Activated CD8-positive, alpha-beta memory T cell treated with anti-CD3 and anti-CD28 coated beads for 24 hours (primary cell): ENCODE measurements at places on chromosomes 1 and 21.

GRCh38 chr1:21815724-21816321, 3.8 kb downstream of the LDLRAD2 start:
- no peak for DNase-seq

GRCh38 chr21:44972301-44972814, 32.5 kb downstream of the SLX9 start:
- no peak for DNase-seq

GRCh38 chr1:217917281-217917887, 286.2 kb downstream of the SPATA17 start:
- no peak for DNase-seq

GRCh38 chr1:245742896-245743295, 588.1 kb downstream of the KIF26B start:
- no peak for DNase-seq

GRCh38 chr1:203871114-203871880, 9.9 kb downstream of the SNRPE start:
- DNase-seq = no peak

DNA sequence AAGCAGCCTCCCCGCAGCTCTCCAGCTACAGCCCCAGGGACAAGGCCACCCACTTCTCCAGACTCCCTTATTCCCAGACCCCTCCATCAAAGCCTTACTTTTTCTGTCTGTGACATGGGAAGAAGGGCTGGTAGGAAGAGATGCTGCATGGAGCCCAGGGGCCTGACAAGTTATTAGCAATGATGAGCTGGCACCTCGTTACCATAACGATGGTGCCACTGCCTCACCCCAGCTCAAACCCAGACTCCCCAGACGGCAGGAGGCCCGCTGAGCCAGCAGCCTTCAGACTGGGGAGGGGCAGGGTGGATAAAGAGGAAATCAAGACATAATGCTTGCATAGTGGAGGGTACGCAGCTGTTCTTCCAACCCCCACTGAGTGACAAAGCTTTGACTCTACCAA, 3.3 kb downstream of the DLGAP3 start:
- DNase-seq = no peak

DNA sequence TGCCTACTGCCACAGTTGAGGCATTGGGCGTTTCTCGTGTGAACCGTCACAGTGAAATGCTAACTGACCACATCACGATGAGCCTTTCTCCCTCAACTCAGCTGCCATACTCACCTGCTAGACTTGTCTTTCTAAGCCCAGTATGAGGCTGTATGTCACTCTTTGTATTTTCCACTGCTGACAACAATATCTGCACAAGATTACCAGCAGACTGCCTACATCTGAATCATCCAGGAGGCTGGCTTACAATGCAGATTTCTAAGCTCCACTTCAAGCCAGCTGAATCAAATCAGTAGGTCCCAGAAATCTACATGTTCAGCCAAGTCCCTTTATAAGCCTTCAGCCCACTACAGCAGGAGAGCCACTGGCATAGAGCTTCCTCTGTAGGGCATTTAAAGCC, 355.0 kb upstream of the DUSP10 start:
- no peak for DNase-seq

- no peak for DNase-seq
These were observed 1.3 kb upstream of the LYST start for GRCh38 chr1:235867903-235868469.

- DNase-seq = no peak
These were observed 310.2 kb downstream of the PTPRU start for GRCh38 chr1:29546496-29546895.

DNA sequence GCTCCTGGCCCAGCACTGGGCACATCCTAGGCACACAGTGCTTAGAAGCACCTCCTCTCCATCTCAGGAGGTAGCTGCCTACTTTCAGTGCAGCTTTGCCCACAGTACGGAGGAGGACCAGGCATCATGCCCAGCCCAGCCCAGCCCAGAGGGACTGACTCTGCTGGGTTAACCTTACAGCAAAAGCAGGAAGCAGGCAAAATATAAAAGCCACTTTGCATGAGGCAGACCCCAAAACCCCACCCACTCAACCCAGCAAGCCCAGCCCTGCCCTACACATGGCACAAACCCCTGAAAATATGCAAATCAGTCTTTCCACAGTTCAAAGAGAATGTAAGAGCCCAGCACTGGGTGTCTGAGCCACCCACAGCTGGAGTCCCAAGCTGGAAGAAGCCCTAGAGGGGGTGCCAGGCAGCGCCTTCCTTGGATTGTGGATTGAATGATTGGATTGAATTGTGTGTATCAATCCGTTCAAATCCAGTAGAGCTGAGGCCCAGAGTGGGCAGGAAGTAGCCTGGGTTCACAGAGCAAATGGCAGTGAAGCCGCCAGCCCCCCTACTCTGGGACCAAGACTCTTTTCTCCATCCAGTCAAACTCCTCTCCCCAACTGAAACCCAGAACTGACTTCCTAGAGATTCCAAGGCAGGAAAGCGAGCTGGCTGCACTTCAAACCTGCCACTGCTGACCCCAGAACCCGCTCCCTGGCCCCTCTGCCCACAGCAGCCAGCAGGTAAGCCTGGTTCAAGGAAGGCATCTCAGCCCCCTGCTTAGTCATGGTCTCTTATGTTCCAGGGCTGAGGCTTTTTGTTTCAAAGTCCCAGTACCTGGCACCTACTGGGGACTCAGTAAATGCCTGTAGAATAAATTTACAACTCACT, 117.7 kb downstream of the LACTBL1 start:
- DNase-seq = no peak

- no peak for DNase-seq
These were observed 89.0 kb upstream of the CHODL start for GRCh38 chr21:18155508-18156193.
